Left kidney (tissue), 8 donors: ENCODE measurements at places on chromosomes 1 and 21. TPM values are rescaled to one million over a fixed set of nuclear protein-coding genes. Genes with fewer than 3 reads are reported as not detected.

The CXADR gene
- 43.2 TPM for polyA plus RNA-seq

The CD84 gene
- polyA plus RNA-seq, result 1.1 TPM

- no peak for DNase-seq
These were observed 13.0 kb downstream of the WNT9A start for GRCh38 chr1:227934476-227935313.

DNA sequence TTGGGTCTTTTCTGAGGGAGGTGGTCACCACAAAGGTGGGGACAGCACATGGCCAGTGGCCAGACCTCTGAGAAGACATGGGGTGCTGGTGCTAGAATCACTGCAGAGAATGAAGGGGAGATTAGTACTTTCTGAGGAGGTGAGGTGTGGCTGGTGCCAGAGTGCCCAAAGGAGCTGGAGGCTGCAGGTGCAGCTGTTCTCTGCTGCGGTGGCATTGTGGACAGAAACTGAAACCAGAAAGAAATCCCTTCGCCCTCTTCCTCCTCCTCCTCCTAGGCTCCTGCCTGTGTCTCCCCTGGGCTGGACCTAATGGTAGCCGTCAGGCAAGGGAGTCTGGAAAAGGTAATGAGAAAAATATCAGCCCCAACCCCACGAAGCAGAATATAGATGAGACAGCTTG, 261.7 kb downstream of the TM2D1 start:
- DNase-seq, result no peak
